Activated CD8-positive, alpha-beta memory T cell treated with anti-CD3 and anti-CD28 coated beads, Interleukin-2, amount 50 U/mL, for 4 hours (primary cell): ENCODE measurements at places on chromosomes 4 and X.

DNA sequence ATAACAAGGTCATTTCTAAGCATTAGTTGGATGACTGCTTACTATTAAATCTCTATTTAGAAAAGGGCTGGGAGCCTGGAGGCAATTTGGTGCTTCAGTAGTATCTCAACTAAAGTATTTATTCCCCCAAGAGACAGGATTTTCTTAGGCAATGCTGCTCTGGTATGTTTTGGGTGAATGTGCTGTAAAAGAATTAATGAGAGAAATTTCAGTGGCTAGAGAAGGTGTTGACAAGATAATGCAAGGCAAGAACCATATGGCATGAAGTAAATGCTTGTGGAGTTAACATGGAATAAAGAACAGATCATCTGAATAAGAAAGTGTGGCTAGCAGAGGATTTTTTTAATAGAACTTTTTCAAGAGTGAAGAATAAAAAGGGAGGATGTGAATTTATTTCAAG lies 3.9 kb downstream of the CYP2U1 start:
- DNase-seq, result no peak

DNA sequence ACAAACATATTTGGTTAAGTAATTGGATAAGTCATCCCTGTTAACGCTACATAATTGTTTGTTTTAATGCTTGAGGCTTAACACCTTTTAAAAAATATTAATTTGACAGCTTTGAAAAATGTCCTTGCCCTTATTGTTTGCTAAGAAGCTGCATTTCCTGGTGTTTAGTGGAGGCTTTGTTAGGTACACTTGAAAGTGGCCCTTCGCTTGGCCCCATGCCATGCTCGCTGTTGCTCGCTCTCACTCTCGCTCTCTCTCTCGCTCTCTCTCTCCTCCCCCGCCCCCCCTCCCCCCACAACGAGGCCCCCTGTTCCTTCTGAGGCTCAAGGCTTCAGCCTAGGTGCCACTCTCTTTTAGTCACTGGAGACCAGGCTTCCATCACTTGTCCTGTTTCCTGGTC lies 139.6 kb downstream of the DCLK2 start:
- DNase-seq, result no peak

DNA sequence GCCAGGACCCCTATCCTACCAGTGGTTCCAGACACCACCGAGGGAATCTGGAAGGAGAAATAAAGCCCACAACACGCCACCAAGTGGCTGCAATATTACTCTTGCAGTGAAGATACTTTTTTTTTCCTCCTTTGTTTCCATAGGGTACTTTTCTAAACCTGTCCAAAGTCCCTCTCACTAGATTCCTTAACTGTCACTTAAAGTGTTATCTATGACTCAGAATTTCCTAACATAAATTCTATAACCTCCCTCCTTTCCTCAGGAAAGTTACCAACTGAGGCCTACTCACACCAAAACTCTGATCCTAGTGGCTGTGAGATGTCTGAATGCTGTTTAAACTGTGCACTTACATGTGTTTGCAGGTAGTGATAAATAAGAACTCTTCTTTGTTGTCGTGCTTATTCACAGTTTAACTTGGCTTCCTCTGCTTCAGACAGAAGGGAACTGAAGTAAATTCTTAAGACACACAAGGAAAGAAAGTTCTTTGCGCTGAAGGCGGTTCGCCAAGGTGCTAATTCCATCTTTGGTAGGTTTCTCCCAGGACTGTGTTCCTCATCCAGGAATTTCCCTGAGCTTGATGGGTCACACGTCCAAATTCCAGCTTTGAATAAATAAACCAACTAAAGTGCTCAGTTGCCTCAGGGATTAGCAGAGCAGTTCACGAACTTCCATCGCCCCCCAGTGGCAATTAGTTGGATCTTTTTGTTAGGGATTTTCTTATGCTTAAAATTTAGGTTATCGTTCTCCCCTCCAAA lies 10.7 kb upstream of the HCCS start:
- no peak for DNase-seq

DNA sequence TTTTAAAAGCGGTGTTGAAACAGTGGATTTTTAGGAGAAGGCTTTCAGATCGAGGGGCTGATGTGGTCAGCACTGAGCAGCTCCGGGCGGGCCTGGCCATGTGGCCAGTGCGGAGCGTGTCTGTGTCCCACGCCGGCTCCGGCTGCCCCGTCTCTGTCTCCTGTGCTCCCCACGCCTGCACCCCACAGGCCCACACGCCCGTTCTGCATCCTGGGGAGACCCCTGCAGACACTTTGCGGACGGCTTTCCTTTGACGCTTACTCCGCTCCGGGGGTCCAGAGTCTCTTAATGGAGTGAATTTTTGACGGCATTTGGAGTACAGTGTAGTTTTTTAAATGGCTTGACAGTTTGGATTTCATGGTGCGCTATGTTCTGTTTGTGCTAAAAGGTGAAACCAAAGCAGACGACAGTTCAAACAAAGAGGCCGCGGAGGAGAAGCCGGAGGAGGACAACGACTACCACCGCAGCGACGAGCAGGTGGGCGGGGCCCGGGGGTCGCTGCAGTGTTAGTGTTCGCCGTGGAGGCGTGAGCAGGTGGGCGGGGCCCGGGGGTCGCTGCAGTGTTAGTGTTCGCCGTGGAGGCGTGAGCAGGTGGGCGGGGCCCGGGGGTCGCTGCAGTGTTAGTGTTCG lies 38.7 kb downstream of the PCGF3 start:
- no peak for DNase-seq

DNA sequence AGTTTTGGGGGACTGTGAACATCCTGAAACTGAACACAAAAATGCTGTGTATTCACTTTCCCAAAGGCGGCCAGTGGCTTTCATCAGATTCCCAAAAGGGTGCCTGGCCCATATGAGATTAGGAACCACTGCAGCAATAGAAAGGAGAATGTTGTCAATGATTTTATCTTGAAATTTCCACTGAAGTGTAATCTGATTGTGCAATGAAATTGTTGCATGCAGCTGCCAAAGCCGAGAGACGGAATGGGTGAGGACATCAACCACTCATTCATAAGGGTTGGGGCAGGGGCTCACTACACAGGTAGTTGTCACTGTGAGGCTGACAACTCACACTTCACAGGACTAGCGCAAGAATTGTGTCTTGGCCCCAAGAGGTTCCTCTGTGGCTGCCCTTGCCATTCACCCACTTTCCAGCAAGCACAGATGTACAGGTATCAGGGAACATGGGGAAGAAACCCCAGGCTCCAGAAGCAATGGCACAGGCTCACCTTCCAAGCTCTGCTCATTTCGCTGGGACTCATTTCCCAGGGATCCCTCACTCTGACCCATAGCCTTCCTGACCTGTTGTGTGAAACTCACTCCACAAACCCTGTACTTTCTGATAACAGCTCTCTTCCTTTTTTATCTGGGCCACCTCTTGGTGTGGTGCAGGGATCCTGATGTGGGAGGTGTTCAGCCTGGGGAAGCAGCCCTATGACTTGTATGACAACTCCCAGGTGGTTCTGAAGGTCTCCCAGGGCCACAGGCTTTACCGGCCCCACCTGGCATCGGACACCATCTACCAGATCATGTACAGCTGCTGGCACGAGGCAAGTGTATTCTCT lies 48.8 kb downstream of the BMX start:
- DNase-seq, result no peak

- DNase-seq, result no peak
These were observed 62.4 kb upstream of the CRMP1 start for GRCh38 chr4:5955201-5955821.

- DNase-seq, result no peak
These were observed 15.8 kb downstream of the ART3 start for GRCh38 chr4:76090241-76090691.

- DNase-seq, result peak; percentile 22
These were observed 14.6 kb upstream of the SLC25A4 start for GRCh38 chr4:185128272-185129119.

DNA sequence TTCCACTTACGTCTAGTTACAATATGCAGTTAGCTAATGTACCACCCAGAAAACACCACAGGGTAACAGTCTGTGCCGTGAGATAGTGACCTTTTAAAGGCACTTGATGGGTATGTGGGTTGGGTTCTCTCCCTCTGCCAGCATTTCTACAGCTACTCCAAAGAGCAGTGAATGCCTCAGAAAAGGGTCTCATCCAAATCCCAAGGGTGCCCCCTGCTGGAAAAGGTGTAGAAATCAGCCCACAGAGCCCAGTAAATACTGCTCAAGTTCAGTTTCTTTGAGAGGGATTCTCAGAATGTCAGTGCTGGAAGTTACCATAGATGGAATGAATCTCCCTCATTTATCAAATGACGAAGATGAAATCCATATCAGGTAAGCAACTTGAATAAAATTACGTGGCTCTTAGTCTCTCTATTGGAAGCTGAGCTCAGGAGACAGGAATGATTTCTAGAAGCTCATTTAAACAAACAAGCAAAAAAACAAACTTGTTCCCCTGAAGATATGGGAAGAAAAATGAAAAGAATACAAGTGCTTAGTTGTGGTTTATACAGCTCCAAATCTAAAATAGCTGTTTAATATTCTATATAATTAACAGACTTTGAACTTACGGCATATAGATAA lies 9.5 kb downstream of the RNF175 start:
- DNase-seq, result peak; percentile 51

DNA sequence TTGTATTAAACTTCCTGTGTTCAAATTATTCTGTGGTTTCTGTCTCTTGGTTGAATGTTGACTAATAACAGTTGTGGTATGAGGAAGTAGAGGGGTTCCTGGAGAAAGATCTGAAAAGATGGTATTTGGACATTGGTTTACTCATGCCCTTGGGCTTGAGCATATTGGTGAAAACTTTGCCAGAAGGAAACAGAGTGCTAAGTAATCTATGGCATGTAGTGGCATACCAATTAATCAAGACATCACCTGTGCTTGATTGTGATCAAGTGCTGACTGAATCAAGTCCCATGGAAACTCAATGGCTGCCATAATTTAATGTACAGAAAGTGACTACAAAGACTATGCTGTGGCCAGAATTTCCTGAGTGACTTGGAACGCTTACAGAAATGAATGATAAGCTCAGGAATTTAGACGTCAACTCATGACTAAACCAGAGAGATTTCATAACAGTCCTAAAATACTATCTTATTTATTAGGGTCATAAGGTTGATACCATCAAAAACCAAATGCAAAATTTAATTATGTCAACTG lies 2062.9 kb downstream of the ARAP2 start:
- DNase-seq, result no peak

GRCh38 chr4:132992686-132993085 lies 156.4 kb upstream of the PCDH10 start:
- DNase-seq, result no peak

DNA sequence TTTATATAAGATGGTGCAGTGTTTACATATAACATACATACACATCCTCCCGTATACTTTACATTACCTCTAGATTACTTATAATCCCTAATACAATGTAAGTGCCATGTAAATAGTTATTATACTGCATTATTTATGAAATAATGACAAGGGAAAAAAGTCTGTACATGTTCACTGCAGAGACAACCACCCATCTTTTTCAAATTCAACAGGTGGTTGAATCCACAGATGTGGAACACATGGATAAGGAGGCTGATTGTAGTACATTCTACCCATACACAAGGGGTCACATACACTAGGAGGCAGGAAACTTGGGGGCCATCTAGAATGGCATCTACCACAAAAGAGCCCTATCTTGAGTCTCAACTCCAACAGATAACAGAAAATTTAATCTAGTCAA lies 3.4 kb upstream of the IDS start:
- no peak for DNase-seq

DNA sequence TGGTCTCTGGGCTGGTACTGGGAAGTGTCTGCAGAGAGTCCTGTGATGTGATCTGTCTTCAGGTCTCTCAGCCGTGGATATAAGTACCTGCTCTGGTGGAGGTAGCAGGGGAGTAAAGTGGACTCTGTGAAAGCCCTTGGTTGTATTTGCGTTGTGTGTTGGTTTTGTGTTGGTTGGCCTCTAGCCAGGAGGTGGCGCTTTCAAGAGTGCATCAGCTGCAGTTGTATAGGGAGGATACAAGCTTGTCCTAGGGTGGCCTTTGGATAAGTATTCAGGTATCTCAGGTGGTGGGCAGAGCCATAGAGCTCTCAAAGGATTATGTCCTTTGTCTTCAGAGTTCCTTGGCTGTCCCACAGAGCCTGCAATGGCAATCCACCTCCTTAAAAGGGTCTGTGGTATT lies 111.6 kb downstream of the MAGEB17 start:
- DNase-seq, result no peak

DNA sequence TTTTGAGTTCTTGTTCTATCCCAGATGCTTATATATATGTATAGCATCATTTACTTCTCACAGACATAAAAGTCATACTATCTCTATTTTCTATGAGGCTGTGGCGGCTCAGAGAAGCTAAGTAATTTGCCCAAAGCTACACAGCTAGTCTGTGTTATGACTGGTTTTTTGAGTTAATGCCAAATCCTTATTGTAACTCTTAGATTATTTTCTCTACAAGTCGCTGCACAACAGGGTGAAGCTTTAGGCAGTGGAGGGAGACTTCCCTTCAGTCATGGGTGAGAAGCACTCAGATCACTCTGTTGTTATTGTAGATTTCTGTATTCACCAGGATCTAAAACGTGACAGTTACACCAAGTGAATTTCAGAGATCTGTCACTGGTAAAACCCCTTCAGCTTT lies 48.1 kb downstream of the WWC2 start:
- no peak for DNase-seq

- DNase-seq, result no peak
These were observed 19.8 kb upstream of the MANBA start for GRCh38 chr4:102780476-102781144.

DNA sequence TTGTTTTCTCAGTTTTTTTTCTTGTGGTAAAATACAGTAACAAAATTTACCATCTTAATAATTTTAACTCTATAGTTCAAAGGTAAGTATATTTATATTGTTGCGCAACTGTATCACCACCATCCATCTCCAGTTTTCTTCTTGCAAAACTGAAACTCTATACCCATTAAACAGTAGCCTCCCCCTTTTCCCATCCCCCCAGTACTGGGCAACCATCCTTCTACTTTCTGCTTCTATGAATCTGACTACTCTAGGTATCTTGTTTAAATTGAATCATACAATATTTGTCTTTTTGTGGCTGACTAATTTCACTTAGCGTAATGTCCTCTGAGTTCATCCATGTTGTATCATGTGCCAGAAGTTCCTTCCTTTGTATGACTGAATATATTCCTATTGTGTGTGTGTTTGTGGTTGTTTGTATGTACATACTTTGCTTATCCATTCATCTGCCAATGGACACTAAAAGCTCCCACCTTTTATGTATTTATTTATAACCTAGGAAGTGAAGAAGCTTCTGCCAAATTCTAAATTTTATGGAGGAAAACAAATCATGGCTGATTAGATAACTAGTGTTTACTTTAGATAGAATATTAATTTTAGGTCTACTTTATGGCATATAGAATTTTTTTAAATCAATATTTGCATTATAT lies 10.0 kb downstream of the ABHD18 start:
- DNase-seq, result no peak

- DNase-seq, result no peak
These were observed 17.0 kb downstream of the SNCA start for GRCh38 chr4:89820010-89820409.

- DNase-seq, result no peak
These were observed 192.2 kb downstream of the COMMD8 start for GRCh38 chr4:47271291-47271690.

DNA sequence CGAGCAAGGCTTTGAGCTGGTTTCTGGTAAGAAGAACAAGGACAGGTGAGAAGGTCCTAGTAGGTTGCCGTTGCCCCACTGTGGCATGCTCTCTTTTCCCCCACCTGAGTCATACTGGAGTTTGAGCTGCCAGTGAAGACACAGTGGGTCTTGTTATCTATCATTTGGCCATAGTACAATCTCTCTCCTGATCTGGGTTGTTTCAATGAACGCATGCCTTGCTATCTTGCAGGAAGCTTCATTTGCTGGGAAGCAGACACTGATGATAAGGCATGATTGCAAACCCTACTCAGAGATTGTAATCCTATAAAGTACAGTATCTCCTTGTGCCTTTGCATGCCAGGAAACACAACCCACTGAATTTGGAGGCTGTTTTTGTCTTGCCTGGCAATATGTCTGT lies 77.4 kb downstream of the CLNK start:
- no peak for DNase-seq
